ENCODE measurements at places on chromosomes 3 and 15.

GRCh38 chr3:175612487-175613196 lies 753.5 kb downstream of the NAALADL2 start:
- no peak for DNase-seq

GRCh38 chr3:109363634-109364033 lies 26.3 kb upstream of the DPPA4 start:
- DNase-seq, result no peak

DNA sequence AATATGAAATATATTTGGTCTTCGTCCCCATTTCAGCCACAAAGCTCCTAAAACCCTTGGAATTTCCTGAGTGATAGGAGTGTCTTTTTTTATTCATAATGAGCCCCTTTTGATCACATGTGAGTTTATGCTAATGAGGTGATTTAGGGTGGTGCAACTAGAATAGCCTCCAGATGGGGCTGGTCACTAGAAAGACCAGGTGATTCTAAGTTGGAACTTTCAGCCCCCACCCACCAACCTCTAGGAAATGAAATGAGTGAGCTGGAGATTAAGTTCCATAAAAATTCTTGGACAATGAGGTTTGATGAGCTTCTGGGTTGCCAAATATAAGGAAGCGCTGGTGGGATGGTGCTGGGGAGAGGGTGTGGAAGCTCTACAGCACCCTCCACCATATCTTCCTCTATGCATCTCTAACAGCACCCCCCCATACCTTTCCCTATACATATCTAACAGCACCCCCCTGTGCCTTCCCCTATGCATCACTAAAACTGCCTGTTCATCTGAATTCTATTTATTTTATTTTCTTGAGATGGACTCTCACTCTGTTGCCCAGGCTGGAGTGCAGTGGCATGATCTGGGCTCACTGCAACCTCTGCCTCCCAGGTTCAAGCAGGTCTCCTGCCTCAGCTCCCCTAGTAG lies 2.1 kb upstream of the SMCO1 start:
- no peak for DNase-seq

DNA sequence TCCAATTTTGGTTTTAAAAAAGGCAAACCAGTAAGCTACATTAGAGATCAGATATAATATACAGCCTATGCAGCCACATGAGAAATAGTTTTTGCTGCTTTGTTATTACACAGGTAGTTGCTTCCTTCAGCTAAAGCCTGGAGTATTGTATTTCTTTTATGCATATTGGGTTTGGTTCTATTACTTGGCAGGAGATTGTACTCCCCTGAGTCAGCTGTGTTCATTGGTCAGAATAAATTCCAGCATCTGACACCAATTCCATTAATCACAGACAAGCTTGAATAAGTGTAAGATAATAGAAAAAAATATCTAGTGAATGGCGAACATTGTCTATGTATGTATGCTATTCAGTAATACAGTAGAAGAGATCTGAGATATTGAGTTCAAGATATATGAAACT lies 26.1 kb upstream of the ZCWPW2 start:
- DNase-seq, result no peak

DNA sequence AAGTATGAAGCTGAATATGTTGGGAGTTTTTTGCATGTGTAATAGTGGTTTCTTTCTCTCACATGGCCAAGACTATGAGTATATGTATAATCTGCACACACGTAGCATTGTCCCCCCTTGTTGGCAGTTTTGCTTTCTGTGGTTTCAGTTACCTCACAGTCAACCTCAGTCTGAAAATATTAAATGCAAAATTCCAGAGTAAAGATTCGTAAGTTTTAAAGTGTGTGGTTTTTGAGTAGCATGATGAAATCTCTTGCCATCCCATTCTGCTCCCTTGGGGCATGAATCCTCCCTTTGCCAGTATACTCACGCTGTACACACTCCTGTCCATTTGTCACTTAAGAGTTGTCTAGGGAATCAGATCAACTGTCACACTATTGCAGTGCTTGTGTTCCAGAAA lies 742.0 kb upstream of the CCDC54 start:
- DNase-seq, result peak; percentile 55

- DNase-seq, result no peak
These were observed 43.8 kb upstream of the MITF start for GRCh38 chr3:69695443-69695842.

DNA sequence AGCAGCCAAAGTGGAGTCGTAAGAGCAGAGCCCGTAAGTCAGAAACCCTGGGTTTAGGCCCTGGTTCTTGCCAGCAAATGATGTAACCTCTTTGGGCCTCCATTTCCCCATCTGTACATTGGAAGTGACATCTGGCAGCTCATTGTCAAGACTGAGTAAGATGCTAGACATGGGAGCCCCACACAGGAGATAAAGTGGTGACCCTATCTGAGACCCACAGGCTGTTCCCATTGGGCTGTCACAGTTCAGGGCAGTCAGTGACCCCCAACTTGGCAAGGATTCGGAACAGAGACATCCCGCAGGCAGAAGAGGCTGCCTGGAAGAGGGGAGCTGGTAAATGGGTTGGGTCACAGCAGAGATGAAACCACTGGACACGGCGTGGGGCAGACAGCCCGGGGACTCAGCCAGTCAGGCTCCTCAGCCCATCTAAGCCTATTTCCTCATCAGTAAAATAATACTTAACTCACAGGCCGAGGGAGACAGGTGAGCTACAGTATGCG lies 1.8 kb downstream of the CLN6 start:
- DNase-seq, result no peak

DNA sequence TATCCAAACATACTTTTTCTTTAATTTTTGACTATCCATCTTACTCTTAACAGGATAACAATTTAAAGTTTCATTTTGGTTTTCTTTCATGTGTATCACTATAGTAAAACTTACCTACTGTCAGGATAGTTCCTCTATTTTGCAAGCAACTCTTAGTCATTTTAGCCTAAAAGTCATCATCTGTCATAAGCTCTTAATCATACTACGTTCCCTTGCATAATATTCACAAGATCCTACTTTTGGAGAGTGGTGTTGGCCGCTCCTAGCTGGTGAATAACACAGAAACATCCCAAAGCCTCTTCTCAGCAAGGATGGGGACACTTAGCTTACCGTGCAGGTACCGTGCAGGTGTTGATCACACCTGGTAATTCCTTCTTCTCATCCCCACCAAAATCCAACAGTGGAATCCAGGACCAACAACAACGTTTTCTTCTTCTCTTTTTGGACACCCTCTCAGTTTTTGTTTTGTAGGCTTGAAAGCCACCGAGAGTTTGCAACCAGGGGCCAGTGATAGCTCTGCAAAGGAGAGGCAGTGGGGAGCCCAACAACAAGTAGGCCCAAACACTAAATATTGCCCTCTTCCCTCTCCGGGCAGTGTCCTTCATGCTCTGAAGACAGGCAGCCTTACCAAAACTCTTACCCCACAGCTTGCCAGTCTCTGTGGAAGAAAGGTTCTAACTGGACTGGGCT lies 433 bp downstream of the FILIP1L start:
- no peak for DNase-seq

DNA sequence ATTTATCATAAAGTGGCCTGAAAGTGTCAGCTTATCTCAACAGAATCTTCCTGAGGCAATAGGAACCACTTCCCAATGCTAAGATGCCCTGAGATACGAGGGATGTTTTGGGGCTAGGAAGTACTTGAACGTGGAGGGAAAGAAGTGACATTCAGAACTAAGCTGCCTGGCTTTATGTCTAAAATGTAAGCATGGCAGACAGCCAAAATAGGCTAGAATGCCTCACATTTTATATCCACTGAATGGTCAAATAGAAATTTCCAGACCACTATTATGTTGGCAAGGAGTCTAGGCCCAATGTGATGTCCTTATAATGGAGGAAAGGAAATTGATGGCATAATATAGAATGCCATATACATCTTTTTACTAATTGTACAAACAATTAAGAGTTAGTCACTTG lies 154.9 kb downstream of the PEX5L start:
- DNase-seq, result no peak

DNA sequence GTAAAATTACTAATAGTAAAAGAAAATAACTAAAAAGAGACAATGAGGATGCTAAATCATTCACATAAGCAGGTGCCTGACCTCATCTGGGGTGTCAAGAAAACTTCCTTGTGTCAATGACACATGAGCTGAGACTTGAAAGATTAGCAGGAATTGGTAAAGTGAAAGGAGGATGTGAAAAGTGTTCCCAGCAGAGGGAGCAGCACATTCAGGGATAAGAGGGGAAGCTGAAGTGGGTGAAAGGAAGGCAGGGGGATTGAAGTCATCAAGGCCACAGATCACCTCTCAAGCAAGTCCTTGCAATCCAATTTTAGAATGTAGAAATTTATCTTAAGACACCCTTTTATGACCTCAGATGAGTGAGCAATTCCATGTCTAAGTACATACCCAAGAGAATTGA lies 60.2 kb upstream of the ACP3 start:
- no peak for DNase-seq

DNA sequence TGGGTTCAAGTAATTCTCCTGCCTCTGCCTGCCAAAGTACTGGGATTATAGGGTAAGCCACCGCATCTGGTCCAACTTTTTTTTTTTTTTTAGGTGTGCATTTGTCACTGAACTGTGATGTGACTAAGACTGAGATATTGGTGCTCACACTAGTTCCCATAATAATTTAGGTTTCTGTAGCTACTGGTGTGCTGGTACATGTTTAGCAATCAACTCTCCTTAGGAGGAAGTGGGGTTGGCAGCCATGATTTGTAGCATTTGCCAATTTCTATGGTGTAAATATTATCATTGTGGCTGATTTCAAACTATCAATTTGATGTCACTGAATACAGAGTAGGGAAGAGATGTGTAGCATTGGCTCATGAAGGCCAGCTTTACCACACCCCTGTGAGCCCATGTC lies 372.7 kb downstream of the EDEM1 start:
- DNase-seq, result no peak

- no peak for DNase-seq
These were observed 21.2 kb downstream of the ZDHHC23 start for GRCh38 chr3:113968986-113969385.

All from NCI-H187 (cell line).